Spinal cord (tissue), 10 donors: ENCODE measurements at places on chromosomes 1 and 21.
A peak's percentile ranks its signal among the peaks of the same experiment; 100 is the strongest.

DNA sequence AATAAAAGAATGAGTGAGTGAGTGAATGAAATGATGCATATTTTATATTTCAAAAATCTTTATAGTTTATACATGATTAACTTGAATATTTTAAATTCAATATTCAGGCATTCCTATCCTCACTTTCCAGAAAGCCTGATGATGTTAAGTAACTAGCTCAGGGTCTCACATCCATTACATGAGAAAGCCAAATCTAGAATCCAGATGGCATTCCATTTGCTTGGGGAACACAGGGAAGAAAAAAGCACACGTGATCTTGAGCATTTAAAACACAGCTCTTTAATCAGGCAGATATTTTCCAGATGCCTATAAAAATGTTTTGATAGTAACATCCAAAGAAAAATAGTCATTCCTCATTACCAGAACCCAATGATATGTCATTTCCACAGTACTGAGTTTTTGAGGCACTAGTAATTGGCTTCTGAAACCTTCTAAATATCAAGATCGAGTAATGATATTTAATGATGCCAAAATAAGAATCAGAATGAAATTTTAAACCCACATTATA is 291.9 kb downstream of the DSCAM start:
- no peak for DNase-seq

- no peak for DNase-seq
Observed at GRCh38 chr1:216566641-216567205, 143.5 kb upstream of the USH2A start.

DNA sequence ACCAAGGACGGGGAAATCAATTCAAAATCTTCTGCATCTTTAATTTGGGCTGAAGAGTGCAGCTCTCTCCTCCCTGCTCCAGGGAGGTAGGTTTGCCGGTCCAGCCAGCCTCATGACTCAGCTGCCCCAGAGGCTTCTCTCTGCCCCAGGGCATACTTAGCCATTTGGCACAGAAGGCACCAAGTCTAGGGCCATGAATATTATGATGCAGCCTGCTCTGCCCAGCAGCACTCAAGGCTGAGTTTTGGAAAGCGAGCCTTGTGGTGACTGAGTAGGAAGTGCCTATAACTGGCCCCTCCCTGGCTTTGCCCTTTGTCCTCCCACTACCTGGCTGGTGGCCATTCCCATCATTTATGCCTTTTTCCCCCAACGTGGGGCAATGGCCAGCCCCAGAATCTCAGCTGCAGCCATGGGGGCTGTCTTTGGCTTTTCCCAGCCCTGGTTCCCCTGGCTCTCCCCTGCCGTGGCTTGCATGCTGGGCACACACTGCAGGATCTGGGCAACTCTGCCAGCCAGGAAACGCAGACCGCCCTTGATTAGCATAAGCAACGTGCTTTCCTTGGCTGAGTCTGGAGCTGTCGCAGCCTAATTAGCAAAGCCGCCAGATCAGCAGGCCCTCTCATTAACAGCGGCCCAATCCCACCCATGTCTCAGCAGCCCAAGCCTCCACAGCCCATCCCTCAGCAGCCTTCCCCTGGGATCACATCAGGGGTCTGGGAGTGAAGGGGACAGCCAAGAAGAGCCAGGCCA is 258.6 kb upstream of the TMEM51 start:
- peak; percentile 95 for DNase-seq

GRCh38 chr1:222286011-222286410 is 261.9 kb downstream of the HHIPL2 start:
- no peak for DNase-seq

DNA sequence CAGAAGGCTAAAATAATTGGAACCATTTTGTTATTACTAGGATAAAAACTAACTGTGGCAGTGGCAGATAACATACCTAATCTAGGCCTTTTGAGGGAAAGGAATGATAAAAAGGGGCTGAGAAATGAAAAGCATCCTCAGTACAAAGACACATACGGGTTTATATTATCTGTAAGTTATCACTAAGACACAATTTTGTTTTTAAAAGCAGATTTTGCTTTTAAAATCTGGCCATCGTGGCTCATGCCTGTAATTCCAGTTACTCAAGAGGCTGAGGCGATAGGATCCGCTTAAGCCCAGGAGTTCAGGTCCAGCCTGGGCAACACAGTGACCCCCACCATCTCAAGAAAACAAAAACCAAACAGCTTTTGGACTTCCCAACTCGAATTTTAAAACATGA is 24.8 kb upstream of the HP1BP3 start:
- DNase-seq, result no peak

- DNase-seq, result no peak
Observed at GRCh38 chr1:4027492-4028138, 127.5 kb upstream of the C1orf174 start.

DNA sequence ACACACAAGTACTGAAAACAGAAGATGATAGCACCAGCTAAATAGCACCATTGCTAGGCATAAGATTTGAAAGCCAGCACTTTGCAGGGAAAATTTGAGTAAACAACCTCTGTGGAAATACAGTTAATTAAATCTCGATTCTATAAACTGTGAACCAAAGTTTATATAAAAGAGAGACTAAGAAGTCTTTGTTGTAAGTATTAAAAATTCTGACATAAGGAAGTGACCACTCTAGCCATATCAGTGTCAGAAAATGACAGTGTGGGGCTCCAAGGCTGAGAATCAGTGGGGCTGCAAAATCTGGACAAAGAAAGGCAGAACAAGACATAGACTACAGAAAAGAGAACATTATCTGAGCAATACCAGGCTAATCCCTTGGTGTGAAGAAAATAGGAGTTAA is 292.2 kb downstream of the ST6GALNAC3 start:
- DNase-seq, result no peak

DNA sequence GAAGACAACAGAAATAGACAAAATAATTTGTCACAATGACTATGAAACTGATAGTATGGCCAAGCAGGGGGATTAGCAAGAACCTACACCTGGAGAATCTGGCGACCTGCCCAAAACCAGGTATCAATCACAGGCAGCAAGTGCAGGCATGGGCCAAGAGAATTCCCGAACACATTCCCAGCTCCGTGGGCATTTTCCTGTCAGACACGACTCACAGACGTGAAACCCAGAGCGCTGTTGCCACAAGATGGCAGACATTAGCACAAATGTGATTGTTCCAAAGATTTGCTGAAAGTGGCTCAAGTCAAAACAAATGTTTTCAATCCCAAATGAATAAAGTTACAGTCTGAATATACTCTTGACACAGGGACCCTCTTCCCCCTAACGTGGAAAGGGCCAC is 36.8 kb downstream of the HLCS start:
- DNase-seq, result no peak

DNA sequence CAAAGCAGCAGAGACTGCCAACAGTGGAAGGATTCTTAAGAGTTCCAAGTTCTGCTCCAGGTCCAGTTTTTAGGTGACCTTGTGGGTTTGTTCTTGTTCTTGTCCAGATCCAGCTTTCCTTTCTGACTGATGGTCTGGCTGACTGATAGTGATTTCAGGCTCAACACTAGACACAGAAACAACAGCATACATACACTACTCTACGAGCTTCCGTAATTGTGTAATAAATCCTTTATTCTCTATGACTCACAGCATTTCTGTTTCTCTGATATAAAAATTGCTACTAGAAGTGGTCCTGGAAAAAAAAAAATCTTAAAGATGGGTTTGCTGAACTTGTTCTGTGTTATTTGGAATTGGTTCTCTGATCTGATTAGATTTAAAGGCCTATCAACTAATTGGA is 62.2 kb upstream of the PTCH2 start:
- no peak for DNase-seq

GRCh38 chr1:57082711-57083439 is 117.1 kb upstream of the C8B start:
- no peak for DNase-seq

GRCh38 chr1:98048244-98048643 is 127.4 kb upstream of the DPYD start:
- DNase-seq, result no peak

GRCh38 chr1:37410815-37411214 is 63.6 kb upstream of the ZC3H12A start:
- no peak for DNase-seq

DNA sequence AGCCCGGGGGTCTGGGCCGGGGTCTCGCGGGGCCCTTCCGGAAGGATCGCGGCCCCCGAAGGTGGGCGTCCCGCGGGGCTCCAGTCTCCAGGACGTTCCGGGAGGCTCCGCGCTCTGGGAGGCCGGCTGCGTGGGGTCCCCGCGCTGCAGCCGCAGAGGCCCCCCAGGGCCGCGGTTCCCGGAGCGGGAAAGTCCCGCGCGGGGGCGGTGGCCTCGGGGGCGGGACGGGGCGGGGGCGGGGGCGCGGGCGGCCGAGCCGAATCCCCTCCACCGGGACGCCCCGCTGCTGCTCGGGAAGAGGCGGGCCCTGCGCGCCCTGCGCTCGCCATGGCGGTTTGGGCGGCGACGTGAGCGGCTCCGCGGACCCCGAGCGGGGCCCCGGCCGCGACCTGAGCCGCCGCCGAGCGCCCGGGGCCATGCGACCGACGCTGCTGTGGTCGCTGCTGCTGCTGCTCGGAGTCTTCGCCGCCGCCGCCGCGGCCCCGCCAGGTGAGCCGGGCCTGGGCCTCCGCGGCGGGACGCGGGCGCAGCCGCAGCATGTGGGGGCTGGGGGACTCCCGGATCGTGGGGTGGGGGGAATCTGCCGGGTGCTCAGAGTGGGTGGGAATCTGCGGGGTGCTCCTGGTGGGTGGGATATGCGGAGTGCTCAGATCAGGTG is at the start of gene IFNGR2:
TSS of gene IFNGR2 (plus strand) at position 286 of the 658 bp plus-strand sequence. CDS start at position 417, 131 bp downstream.
- no peak for DNase-seq

DNA sequence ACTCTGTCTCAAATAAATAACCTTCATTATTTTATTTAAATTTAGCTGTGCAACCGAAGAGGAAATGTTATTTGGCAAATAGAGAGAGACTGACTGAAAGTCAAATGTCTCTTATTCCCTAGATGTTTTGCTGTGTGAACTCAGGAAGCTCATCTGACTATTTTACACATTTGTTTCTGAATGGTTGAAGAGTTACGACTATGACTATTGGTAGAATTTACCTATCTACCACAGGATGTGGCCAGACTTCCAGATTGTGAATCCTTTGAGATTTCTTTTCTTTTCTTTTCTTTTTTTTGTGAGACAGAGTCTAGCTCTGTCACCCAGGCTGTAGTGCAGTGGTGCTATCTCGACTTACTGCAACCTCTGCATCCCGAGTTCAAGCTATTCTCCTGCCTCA is 5.3 kb upstream of the SDE2 start:
- DNase-seq, result no peak

GRCh38 chr1:213333121-213333520 is 282.1 kb downstream of the RPS6KC1 start:
- no peak for DNase-seq

DNA sequence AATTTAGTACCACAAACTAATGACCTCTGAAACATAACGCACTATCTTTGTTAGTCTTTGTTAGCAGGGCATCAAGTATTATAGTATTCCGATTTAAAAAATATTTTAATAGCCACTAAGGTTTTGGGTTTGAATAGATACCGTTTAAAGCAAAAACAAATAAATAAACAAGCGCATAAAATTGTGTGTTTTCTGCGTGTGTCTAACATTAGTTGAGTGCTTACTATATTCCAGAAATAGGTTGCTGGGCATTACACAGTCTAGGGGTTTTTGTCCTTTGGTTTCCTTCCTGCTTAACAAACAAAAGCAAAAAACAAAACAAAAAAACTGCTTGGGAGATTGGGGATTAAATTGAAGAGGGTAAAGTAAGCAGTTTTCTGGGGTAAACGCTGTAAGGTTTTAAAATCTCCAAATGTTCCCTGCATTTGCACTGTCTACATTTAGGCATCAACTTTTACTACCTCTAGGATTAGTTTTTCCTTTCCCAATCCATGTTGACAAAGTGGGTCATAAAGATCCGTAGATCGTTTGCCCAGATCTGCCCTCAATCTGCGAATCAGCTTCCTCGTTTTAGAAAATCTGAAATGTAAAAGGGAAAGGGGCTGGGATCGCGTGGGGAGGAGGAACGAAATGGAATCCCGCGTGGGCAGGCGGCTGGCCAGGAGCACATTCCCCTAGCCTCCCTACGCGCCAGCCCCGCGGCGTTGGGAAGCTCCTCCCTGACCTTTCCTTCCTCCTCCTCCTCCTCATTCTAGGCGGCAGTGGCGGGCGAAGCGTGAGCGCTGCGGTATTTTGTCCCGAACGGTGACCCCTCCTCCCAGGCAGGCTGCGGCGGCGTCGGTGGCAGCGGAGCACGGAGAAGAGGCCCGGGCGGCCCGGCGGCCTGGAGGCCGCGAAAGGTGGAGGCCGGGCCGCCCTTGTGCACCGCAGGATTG is at the start of gene KCTD3:
TSS of gene KCTD3 (plus strand) at position 749 of the 935 bp plus-strand sequence. CDS start 382 bp downstream, outside the sequence.
- peak; percentile 59 for DNase-seq

DNA sequence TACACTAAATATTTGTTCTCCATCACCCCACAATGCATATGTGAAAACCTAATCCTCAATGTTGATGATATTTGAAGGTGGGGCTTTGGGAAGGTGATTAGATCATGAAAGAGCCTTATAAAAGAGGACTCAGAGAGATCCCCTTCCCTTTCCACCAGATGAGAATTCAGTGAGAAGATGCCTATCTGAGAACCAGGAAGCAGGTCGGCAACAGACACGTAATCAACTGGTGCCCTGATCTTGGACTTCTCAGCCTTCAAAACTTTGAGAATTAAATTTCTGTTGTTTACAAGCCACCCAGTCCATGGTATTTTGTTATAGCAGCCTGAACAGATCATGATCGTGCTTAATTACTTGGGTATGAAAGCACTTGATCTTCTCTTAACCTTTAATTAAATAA is 329.4 kb downstream of the KCNT2 start:
- DNase-seq, result no peak

- DNase-seq, result no peak
Observed at GRCh38 chr1:7009741-7010525, 224.7 kb downstream of the CAMTA1 start.

GRCh38 chr1:57632401-57632800 is 208.5 kb upstream of the DAB1 start:
- DNase-seq, result no peak

DNA sequence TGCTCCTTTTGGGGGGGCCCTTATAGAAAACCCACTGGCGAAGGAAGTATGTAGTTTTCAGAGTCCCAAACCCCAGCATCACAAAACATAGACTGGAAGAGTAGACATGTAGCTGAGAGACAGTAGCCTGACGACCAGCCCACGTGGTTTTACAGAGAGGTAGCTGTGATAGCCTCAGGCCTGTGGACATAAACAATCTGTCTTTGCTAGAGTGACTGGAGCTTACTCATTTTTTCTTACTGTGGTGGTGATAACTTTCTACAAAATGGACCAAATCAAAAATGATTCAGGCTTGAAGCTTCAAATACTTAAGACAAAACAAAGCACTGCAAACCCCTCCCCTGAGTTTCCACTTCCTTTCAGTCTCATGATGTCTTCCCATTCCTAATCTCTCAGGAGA is 497.0 kb downstream of the RWDD3 start:
- DNase-seq, result no peak

DNA sequence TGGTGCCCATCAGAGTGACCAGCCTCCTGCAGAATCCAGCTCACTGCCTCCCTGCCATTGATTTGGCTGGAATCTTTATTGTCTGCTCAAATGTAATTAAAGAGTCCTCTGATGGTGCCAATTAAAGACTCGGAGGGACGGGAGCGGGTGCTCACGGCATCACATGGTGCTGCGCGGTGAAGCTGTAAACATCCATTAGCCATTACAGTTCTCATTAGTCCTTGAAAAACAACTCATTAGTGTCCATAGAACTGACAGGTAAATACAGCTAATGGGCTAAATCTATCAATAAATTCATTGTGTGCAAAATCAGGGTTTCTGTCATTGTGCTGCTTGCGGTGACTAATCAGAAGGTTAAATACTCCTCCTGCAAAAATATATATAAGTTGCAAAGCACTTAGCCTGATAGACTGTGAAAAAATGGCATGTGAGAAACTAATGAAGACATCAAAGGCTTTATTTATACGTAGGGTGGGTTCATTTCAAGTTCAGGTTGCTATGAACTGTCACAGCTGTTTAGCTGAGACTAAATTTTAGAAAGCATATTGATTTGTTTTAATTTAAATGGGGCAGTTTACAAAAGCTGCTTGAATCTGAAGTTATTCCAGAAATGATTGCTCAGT is 289.8 kb upstream of the POU3F1 start:
- DNase-seq, result no peak
